ENCODE measurements at places on chromosomes 2 and 18.
A peak's percentile ranks its signal among the peaks of the same experiment; 100 is the strongest.

DNA sequence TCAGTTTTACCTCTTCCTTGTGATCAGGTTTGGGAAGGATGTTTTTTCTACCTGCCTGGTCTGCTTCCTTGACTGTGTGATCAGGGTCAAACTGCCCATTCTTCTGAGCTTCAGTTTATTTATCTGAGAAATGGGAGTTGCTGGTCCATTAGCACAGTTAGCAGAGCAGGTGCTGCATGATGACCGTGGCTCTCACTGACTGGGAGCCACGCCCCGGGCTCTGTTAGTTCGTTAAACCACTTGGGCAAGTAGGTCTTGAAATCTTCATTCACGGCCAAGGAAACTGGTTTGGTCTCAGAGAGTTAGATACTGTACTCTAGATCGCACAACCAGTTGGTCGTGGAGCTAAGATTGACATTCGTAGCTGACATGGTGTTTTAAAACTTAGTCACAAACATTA, 41.7 kb downstream of the INPP5D start:
- no peak for ATAC-seq

DNA sequence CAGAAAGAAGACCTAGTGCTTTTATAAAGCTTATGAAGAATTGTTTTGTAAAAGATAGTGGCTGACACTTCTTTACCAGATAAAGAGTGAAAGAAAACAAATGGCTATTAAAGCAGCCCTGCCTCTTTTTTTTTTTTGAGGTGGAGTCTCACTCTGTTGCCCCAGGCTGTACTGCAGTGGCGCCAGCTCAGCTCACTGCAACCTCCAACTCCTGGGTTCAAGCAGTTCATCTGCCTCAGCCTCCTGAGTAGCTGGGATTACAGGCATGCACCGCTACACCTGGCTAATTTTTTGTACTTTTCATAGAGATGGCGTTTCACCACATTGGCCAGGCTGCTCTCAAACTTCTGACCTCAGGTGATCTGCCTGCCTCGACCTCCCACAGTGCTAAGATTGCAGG, 12.9 kb downstream of the ARPC2 start:
- ATAC-seq = no peak

DNA sequence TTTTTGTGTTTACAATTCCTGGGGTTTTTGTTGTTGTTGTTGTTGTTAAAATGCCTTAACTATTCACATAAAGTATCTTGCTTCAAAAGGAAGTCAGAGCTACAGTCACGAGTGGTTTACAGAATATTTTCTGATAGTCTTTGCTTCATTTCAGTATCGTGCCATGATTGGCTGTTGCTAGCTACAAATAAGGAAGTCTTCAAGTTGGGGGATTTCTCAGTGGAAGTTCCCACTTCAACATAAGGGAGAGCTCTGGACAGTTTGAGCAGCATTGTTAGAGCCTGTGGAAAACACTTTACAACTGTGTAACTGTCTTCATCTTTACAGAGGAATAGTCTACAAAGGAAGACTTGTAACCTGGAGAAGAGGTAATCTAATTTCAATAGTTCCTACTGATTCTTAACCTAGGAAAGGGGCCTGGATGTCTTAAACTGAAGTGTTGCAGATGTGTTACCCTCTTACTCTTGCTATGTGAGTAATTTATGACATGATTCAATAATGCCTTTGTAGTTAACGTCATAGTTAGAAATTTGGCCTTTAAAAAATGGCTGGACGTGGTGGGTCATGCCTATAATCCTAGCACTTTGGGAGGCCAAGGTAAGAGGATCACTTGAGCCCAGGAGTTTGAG, 23.4 kb upstream of the TANK start:
- ATAC-seq = peak; percentile 74

- no peak for ATAC-seq
Observed at GRCh38 chr2:126275098-126275497, 380.9 kb upstream of the GYPC start.

DNA sequence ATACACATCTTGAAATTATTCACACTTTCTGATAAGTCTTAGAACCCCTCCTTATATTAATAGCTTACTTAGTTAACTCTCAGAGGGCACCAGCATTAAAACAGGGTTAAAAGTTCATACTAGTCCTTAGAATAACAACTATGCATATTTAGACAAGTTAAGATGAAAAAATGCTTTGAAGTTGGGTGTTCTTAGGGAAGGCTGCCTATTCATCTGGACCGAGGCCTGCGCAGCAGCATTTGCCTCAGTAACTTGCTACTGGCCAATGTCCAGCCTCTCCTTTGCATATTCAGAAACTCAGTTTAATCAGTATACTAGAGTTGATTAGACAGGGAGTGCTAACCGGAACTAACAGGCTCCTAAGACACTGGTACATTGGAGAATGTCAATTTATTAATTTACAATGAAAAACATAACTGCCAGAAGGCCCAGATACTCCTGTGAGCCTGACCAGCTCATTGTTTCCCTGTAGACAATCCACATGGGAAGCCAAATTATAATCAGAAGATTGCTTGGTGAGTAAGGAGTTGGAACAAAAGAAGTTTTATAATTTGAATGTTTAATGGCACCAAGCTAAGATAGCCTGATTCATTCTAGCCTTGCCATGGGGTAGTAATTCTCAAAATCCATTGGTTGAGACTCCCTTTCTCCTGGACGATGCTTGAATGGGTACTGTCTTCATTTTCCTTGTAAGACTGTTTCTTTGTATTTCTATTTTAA, 48.9 kb downstream of the DYNC1I2 start:
- no peak for ATAC-seq

GRCh38 chr2:171159372-171160118, 1.1 kb downstream of the TLK1 start:
- ATAC-seq = peak; percentile 14

GRCh38 chr18:905307-905947, 756 bp downstream of the ADCYAP1 start:
- ATAC-seq = no peak

DNA sequence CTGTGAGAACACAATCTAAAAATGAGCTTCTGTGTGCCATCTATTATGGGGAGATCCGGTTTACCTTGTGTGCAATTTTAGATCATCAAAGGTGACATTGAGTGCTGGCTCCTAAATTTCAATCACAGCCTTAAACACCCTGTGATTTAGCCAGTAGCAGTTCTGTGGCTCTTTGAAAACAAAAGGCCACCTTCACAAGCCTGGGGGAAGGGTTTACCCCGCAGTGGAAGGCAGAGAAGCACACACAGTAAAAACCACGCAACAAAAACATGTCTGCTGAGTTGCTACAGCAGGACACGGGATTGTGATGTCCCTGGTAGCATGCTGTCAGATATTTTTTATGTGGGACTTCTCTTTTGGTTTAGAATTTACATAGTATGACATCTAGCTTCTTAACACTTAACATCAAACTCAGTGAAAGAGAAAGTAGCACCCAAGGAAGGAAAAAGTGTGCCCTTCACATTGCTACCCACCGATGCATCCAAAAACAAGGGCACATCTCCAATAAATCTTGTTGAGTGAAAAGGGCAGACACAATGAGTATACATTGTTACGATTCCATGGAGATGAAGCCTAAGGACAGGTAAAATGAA, 56.1 kb upstream of the RNF152 start:
- ATAC-seq = no peak

DNA sequence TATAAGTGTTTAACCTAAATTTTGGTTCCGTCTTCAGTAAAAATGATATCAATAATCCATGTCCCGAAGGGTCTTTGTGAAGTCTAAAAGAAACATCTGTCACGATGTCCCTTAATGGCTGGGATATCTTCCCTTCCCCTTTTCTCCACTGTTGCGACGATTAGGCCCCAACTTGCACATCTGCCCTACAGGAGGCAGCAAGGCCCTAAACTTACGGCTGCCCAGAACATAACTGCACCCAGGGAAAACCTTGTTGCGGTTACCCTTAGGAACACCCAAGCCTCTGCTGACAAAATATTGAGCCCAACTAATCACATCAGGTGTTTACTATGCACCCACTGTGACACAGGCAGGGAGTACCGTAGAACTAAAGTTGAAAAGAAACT, 1.3 kb upstream of the SMAD2 start:
- no peak for ATAC-seq

DNA sequence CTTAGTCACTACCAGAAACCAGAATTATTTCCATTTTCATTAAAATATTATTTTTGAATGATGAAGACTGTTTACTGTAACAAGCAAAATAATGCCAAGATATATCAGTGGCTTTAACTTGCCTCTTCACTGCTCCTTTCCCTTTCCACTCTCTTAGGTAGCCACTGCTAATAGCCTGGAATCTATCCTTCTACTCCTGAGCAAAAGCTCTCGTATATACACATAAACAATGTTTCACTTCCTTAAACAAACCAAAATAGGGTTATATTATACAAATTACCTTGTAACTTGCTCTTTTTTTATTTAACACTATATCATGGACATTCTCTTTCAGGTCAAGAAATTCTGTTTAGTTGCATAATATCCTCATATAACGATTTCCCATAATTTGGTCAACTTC, 20.8 kb downstream of the IMMT start:
- no peak for ATAC-seq

DNA sequence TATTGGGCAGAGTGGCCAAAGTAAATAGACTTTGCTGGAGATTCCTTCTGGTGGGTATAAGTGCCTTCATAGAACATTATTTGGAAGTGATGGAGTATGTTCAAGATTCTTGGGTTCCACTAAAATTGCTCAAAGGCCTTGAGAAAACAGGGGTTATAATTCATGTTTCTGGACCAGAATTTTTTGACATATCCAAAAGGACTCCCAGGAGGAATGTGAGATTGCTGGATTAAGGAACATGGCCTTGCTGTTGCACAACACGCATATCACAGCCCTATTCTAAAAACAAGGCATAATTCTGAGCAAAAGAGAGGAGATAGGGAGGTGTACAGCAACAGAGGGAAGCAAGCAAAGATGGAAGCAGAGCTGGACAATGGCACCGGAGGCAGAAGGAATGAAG, 111.7 kb upstream of the TNP1 start:
- peak; percentile 77 for ATAC-seq
